ENCODE measurements at places on chromosomes 3 and 15. TPM values are rescaled to one million over a fixed set of nuclear protein-coding genes. Genes with fewer than 3 reads are reported as not detected.

MOBP gene
- total RNA-seq: not detected

MUC20 gene
- total RNA-seq: 5.5 TPM

NEK10 gene
- 1.1 TPM for total RNA-seq

NPAP1 gene
- 0.28 TPM for total RNA-seq

TF gene
- 0.33 TPM for total RNA-seq
